ENCODE measurements at places on chromosomes 12 and 14.

DNA sequence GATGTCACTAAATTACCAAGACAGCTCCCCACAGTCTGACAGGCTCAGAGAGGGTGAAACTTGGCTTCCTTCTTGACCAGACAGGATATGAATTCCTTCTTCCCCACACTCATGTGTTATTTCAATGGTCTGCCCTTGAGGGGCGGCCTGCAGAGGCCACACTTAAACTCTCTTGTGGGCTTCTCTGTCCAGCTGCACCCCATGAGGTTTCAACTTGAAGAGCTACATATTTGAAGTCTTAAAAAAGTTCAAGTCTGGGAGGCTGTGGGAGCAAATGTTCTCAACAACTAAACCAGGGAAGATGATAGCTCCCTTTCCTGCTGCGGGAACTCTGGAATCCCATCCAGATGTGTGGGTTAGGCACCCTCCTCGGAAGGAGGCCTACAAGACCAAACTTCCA lies 98.3 kb downstream of the TTC7B start:
- DNase-seq: no peak

- DNase-seq: no peak
Observed at GRCh38 chr14:43399289-43399688, 1107.8 kb downstream of the FSCB start.

DNA sequence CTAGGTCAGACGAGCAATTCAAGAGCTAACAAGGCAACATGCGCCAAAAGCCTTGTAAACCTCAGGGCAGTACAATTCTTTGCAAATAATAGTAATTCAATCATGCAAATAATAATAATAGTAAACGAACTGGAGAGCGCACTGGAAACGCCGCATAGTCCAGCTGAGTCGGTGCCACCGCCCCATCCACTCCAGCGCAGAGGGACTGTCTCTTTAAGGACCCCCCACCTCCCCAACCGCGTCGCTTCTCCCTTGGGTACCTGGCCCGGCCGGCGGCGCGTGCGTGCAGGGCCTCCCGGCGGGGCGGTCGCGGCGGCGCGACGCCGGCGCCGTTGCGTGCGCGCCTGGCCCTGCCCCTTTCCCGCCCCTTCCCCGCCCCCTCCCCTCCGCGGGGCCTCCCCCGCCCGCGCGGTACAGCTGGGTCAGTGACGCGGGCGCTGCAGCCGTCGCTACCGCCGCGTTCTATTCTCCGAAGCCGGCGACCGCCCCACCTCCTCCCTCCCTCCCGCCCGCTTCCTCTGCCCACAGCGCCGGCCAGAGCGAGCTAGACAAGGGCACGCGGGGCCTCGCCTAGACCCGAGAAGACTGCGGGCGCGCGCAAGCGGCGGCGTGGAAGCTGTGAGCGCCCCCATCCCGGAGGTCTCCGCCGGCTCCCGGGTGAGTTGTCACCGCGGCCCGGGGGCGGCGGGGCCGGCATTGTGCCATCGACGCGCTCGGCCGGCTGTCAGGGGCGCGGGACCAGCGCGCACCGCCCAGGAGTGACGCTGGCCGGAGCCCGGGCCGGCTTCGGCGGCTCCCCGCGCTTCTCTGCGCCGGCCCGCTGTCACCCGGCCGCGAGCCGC lies at the start of gene SUSD6:
Gene SUSD6 (plus strand): TSS at position 425 of the 842 bp plus-strand sequence. CDS start 46,997 bp downstream, outside the sequence.
- DNase-seq: peak; percentile 75

DNA sequence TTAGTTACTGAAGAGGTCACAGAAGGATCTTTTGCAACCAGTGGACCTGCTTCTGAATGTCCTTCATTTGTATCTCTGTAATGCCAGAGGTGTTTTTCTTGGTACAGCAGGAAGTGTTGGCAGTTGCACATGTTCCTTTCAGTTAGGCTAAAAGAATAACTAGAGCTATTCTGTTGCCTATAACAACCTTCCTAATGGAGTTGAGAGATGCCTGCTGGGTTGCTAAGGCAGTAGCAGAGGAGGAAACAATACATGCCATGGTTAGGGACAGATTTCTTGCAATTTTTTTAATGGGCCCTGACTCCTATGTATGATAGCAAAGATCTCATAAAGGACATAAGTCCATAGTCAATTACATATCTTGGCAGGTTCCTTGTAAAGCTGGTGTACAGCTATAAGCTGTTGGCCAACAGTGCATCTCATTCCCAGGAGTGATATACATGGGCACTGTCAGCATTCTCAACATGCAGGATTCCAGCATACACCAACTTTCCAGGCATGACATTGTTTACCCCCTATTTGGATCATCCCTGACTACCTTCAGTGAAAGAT lies 556.6 kb downstream of the CCER1 start:
- no peak for DNase-seq

DNA sequence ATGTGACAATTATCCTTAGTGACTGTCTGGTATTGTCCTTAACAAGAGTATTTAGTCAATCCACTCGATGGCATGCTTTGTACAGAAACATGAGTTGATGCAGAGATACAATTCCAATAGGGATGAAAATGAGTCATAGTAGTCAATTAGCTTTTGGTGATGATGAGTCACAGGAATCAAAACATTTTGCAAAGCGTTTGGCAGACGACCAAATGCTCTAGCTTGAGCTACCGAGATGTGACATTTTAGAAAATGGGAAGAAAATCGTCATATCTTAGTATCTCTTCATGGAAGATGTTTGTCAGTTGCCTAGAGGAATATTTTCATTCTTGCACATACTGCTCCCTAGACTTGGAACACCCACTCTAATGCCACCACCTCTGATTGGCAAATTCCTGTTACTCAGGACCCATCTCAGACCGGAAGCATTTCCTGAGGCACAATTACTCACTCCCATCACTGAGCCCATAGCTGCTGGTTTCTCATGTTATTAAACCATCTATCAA lies 95.0 kb downstream of the LMNTD1 start:
- DNase-seq: no peak

DNA sequence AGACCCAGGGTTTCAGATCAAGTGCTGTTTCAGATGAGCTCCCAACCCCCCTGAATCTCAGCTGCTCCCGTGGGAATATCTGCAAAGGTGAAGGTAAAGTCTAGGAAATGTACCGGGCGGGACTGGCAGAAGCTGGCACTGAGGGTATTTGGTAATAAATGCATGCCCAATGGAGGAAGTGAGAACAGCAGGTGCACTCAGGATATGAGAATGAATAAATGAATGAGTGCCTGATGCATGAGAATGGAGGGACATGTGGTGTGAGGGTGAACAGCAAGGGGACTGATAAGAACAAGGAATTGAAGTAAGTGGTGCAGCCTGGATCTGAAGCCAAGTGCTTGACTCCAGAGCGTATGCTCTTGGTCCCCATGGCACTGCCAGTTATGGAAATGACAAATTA lies 11.6 kb downstream of the RAPGEF3 start:
- DNase-seq: no peak

Data from NCI-H526 (cell line).